ENCODE measurements at places on chromosomes 2 and 18.

GRCh38 chr2:98454073-98454472 lies 9.4 kb downstream of the INPP4A start:
- no peak for DNase-seq

DNA sequence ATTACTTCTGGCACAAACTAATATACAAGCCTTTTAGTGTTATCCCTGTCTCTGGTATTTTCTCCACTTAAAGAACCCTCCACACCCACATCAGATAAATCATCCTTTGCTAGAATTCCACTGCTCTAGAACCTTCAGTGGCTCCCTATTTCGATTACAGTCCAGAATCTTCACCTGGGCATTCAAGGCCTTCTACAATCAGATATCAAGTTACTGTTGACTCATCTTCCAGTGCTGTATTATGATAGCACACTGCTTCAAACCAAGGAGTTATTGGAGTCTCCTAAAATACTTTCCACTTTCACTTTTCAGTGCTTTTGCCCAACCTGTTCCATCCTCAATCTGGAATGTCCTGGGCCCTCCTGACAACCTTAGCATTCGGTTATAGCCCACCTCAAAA lies 3.4 kb downstream of the CGREF1 start:
- no peak for DNase-seq

- peak; percentile 67 for DNase-seq
These were observed 21.8 kb downstream of the NDUFB3 start for GRCh38 chr2:201093573-201093972.

GRCh38 chr2:113784823-113785744 lies 28.6 kb upstream of the SLC35F5 start:
- no peak for DNase-seq

DNA sequence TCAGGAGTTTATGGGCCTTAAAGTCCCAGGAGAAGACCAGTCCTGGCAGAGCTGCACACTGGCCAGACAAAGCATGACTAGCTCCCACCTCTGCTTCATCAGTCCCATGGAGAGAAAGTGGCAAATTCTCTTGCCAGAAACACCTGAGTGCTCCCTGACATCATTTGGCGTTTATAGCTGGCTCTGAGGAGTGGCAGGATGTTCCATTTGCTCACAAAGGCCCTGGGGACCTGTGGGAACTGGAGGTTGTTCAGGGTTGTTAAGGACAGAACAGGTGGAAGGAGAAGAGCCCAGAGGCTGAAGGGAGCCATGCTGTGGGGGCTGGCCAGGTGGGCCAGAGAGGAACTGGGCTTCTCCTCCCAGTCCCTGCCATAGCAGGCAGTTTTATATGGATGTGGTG lies 56.1 kb downstream of the RPL37A start:
- no peak for DNase-seq

Data from suppressor macrophage treated with lipopolysaccharide for 4 hours (primary cell).